ENCODE measurements at places on chromosomes 5 and 9.

- DNase-seq = no peak
Measured at GRCh38 chr9:28024676-28025075, 451.4 kb upstream of the C9orf72 start.

GRCh38 chr9:131480258-131480657, 22.5 kb upstream of the POMT1 start:
- no peak for DNase-seq

GRCh38 chr5:132471151-132471907, 19.2 kb downstream of the IRF1 start:
- DNase-seq = no peak

- DNase-seq = no peak
Measured at GRCh38 chr5:163395792-163396191, 41.6 kb upstream of the CCNG1 start.

DNA sequence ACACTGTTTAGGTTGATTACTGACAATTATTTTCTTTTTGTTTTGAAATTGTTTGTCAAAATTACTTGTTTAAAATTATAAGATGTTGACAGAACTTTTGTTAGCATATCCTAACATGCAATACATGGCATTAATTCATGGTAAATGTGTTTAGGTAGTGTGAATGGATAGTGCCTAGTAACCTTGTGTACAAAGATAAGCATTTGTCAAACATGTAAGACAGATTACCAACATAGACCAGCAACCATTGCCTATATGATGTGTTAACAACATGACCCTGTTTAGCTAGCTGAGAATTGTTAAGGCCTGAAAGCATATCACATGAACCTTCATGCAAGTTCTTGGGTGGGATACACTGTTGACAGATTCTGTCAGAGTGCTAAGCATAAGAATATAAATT, 13.4 kb downstream of the MAN2A1 start:
- no peak for DNase-seq

- no peak for DNase-seq
Measured at GRCh38 chr9:5263351-5264218, 32.4 kb downstream of the INSL4 start.

GRCh38 chr5:150404535-150404934, 8.2 kb downstream of the CD74 start:
- no peak for DNase-seq

DNA sequence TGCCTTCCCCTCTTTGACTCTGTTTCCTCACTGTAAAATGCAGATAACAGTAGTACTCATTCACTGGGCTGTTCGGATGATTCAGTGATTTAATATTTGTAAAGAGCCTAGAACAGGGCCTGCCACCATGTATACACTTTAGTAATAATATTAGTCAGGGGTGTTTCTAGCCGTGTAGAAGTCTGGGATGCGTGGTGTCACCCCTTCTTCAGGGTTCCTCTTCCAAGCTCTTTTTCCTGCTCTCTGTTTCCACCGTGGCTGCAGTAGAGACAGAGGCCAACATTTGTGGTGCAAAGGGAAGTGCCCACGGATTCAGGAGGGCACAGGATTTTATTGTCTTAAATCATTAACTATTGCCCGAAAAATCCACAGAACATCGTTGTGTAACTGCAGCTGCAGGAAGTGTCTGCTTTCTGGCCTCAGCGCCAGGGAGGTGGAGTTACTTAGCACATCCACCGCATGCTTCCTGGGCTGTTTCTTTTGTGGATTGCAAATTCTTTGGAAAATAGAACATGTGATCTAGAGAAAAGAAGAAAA, 61.7 kb downstream of the TRIO start:
- DNase-seq = no peak

GRCh38 chr9:27333241-27334052, 36.5 kb upstream of the EQTN start:
- peak; percentile 7 for DNase-seq

DNA sequence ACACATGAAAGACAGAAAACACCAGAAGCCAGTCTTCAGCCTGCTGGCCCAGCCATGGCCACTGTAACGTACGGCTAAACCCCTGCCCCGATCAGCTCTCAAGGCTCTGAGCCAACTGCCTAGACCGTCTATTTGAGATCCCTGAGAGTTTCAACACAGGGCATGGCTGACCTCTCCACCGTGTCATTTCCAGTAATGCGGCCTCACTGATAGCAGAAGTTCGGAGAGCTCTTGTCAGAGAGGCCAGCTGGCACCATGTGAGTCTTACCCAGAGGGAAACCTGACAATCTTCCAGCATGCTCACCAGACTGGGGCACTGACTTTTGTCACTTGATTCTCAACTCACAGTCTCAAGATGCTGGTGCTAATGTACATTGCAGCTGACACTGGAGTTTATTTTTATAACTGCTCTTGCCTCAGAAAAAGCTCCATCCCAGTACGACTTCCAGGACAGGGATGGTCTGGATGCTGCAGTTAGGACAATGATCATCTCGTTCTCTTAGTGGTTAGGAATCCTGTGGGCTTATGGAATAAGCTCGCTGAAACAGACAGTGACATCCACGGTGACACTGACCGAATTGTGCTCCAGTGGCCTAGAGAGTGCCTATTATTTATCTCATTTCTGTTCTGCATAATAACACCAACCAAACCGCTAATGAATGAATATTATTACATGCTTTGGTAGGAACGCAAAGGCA, 372.7 kb downstream of the ICE1 start:
- no peak for DNase-seq

DNA sequence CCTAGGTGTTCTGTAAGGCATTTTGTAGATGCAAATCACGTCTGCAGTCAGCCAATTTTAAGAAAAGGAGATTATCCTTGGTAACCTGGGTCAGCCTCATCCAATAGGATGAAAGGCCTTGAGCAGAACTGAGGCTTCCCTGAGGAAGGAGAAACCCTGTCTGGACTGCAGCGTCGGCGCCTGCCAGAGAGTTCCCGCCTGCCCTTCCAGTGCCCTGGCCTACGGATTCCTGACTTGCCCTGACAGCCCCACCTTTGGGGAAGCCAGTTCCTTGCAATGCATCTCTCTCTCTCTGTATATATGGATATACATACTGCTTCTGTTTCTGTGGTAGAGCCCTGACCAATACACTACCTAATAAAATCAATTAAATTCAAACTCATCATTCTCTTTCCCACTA, 66.2 kb upstream of the RUFY1 start:
- no peak for DNase-seq

GRCh38 chr5:134249469-134250379, 23.9 kb upstream of the PPP2CA start:
- DNase-seq = no peak

DNA sequence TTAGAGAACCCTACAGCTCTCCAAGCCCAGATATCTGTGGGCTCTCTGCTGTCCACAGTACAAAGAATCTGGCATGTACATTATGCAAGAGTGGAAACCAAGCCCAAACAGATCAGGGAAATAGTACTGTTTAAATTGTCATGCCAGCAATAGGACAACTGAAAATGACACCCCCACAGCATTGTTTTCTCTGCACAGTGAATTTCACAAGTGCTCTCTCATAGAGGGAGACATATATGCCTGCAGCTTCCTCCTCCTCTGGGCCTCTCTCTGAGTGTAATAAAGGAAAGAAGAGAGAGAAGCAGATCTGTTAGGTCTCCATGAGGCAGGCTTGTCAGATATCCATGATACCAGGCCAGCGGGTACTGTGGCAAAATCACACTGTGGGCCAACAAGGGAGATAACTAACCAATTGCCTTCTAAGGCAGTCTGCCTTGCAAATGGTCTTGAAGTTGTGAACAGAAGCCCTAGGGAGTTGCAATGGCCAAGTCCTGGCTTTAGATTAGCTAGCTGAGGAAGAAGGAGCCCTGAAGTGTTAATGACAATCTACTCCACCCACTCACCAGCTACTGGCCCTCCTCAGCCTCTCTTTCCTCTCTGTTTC, 54.4 kb upstream of the JMY start:
- DNase-seq = no peak

- DNase-seq = no peak
Measured at GRCh38 chr5:180844432-180844831, 16.6 kb downstream of the ZFP62 start.

GRCh38 chr5:149274939-149275338, 3.3 kb downstream of the AFAP1L1 start:
- DNase-seq = no peak

DNA sequence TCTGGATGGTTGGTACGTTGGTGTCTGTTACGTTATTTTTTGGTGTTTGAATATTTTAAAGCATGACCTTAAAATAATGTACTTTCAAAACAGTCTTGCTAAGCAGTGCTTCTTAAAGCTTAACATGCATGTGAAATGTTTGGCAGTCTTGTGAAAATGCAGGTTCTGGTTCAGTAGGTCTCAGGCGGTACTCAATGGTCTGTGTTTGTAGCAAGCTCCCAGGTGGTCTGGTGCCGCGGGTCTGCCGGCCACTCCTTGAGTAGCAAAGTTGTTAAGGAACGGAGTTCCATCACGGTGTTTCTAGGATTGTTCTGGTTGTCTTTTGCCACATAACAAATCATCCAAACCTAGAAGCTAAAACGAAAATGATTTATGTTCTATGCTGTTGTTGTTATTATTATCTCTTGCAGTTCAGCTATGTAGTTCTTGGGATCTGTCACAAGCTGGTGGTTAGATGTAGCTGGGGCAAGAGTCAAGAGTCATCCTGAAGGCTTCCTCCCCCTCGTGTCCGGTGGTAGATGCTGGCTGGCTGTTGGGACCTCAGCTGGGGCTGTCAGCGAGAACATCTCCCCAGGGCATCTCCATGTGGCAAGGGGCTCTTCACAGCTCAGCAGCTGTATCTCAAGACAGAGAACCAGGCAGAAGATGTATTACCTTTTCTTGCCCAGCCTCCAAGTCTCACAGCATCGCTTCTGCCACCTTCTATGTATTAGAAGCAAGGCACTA, 186.8 kb downstream of the PALM2AKAP2 start:
- no peak for DNase-seq

DNA sequence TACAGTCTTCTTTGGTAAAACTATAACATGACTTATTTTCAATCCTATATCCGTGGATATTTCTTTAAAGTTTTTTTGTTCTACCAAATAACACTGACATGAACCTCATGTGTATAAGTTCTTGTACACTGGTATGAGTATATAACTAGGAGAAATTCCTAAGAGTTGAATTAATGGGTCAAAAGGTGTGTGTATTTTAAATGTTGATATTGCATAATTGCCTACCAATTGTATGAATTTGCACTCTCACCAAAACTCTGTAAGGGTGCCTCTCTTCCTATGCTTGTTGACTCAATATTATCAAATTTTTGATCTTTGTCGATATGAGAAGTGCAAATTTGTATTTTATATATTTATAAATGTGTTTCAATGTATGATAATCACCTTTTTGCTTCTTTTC, 22.9 kb upstream of the CCL21 start:
- DNase-seq = no peak

DNA sequence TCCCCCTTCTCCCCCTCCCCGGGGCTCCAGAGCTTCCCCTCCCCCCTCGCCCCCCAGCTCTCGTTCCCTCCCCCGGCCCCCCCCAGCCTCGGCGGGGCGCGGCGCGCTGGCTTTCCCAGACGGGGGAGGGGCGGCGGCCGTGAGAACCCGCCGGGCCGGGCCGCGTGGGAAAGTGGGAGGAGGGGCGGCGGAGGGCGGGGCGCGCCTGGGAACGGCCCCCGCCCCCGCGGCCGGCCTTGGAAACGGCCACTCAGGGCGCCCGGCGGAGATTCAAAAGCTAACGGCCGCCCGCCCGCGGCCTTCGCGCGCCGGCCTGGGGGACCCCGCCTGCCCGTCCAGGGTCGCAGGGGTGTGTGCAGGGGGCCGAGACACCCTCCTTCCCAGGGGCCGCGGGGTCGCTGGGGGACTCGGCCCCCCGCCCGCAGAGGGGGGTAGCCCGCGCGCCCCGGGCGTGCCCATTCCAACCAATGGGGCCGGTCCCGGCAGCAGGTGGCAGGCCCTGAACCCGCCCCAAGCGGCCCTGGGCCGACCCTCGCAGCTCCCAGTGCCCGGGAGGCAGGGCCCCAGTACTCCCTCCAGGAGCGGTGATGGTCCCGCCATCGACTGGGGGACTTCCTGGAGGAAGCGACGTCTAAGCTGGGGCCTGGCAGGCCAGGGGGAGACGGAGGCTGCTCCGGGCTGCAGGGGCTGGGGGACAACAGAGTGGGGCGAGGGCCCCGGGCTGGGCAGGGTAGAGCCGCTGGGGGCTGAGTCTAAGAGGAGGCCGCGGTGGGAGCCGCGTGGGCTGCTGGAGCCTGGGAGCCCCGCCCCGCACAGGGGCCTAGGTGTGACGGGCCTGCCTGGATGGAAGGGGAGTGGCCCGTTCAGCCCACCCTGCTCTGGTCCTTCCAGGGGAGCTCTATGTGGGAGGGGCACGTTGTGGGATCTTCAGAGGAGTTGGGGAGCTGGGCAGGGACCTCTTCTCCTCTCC, 14.2 kb upstream of the NRARP start:
- no peak for DNase-seq

GRCh38 chr5:72171667-72172066, 64.4 kb downstream of the MAP1B start:
- DNase-seq = no peak

- no peak for DNase-seq
Measured at GRCh38 chr5:1027631-1028441, 19.2 kb downstream of the NKD2 start.

GRCh38 chr9:89538871-89539270, 41.0 kb upstream of the SEMA4D start:
- no peak for DNase-seq

GRCh38 chr5:4571248-4571948, 568.7 kb upstream of the ADAMTS16 start:
- no peak for DNase-seq

- DNase-seq = no peak
Measured at GRCh38 chr5:33439905-33440481, 772 bp upstream of the TARS1 start.

- DNase-seq = no peak
Measured at GRCh38 chr5:73160239-73160671, 12.7 kb upstream of the TMEM174 start.

DNA sequence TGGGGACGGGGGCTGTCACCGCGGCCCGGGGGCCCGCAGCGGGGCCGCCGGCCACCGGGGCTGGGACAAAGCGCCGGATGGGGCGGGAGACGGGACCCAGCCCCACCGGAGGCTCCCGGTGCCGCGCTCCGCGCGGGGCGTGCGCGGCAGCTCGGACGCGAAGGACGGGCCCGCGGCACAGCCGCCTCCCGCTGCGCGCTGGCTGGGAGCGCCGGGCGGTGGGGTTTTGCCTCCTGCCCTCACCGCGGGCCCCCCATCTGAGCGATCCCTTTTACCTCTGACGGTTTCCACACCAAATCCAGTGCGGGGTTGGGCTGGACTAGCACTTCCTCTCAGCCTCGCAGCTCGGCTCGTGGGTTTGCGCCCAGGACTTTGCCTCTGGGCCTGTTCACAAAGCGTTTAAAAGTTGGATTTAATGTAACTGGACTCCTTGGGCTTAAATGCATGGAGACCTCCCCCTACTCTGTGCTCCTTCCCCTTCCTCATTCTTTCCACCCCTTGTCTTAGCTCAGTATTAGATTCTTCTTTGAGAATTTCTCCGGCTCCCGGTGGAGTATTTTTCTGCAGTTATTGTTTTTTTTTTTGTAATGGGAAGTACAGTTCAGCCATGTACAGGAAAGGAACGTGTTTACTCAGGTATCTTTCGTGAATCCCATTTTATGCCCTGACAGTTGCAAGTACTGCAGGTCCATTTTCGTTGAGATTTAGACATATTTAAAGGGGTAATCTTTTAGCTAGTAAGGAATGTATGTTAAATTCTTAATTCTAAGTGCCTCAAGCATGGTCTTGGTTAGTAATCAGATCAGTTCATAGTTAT, 691 bp downstream of the FCHO2 start:
- DNase-seq = peak; percentile 7

GRCh38 chr5:109997161-109997560, 307.4 kb downstream of the MAN2A1 start:
- DNase-seq = no peak
